SW 1271 (cell line): ENCODE measurements at places on chromosomes 4 and X.

GRCh38 chr4:79603681-79604080 is 195.7 kb upstream of the GK2 start:
- no peak for DNase-seq

DNA sequence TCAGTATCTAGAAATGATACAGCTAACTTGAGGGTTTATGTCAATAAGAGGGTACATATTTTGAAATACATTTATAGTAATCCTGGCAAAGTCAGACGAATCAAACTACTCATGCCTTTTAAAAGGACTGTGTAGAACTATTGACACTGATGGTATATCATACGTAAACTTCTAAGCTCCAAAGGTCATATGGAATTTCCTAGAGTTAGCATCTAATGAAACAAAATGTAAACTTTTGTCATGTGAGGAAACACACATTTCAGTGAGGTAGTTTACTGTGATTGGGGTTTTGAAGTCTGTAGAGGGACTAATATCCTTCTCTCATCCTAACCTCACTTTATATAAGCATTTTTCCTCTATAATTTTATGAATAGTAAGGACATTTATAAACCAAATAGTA is 138.4 kb downstream of the SCLT1 start:
- DNase-seq, result no peak

- DNase-seq, result no peak
These were observed 595.5 kb downstream of the RAPGEF2 start for GRCh38 chr4:159698336-159698735.

DNA sequence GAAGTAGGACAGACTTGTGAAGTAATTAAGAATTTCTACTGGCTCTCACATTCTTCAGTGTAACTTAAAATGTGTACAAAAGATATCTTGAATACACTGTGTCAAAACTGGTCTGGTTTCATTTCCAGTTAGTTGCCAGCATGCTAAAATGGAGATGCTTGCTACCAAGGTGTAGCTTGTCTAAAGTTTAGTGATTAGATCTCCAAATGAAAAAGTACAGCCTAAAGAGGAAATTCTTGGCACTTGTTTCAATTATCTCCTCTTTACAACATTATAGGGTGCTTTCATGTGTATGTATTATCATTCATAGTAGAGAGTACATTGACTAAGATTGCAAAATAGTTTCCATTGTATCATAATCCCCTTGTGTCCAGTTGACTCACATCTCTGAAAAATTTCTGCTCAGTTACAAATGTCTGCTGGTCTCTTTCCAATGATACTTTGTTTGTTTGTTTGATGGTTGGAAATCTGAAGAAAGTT is 97.3 kb upstream of the SPRY1 start:
- DNase-seq, result no peak

- no peak for DNase-seq
These were observed 608.1 kb upstream of the FAM241A start for GRCh38 chr4:111537165-111537564.

DNA sequence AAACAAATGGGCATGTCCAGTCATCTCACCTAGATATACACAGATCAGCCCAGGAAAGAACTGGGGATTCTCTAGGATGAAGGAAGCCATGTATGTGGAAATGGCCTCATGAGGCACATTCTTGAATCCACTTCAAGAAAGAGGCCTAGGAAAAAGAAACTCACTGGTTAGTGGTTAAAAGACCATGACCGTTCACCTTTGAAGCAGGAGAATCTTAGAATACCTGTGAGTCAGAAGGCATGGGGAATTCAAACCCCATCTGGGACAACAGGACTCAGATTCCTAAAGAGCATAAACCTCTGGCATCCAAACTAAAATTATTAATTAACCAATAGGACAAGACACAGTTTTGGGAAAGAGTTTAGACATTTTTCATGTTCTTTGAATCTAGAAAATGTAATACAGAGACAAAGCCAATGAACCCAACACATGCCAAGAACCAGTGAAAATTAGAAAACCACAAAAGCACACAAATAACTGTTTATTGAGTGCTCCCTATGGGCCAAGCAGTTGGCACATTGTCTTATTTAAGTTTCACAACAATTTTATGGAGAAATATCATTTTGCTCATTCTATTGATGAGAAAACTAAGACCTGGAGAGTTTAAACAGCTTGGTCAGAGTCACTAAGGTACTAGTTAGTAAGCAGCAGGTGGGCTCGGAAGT is 97.5 kb downstream of the NPNT start:
- DNase-seq, result no peak

DNA sequence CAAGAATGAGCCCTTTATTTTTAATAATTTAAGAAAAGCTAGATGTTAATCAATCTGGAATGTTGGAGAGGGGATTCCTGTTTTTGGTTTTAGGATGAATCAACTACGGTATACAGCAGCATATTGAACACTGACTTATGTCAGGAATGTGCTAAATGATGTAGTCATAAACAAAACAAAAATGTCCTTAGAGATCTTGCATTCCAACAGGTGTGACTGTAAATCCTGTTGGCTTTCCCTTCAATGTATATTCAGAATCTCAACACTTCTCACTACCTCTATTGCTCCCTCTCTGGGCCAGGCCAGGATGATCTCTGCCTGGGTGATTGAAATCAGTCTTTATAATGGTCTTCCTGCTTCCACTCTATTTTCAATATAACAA is 37.8 kb upstream of the BDH2 start:
- DNase-seq, result peak; percentile 47

DNA sequence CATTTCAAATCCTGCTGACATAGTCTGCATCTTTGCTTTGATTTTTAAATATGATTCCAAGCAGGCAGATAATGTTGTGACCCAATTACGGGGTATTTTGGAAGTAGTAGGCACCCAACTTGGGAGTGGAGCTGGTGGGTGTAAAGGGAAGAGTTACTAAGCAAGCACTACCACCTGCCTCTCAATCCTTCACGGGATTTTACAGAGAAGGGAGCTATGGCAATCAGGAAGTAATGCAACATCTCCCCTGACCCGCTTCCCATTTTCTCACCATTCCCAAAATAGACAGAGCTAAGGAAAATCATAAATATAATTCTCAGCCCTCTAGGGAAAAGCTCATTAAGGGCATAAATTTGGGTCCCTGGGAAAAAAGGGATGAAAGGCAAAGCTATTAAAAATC is 9.2 kb downstream of the APBB2 start:
- DNase-seq, result no peak

GRCh38 chrX:136666088-136666487 is 18.1 kb downstream of the CD40LG start:
- DNase-seq, result no peak

GRCh38 chrX:36431819-36432218 is 512.3 kb downstream of the CFAP47 start:
- no peak for DNase-seq

DNA sequence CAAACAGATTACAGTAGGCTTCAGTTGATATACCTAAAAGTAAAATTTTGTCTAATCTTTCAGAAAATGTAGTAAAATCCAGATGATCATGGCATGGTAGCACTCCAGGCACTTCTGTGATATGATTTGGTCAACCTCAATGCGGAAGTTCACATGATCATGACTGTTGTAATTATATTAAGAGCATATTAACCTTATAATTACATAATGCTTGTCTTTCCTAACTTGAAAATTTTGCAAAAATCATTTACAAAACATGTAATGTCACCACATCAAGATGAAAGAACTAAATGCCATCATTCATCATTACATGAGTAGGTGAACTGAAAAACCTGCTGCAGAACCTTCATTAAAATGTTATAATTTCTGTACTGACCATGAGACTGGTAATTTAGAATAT is 88.1 kb downstream of the MBNL3 start:
- DNase-seq, result no peak

GRCh38 chr4:4680758-4681157 is 138.9 kb upstream of the STX18 start:
- DNase-seq, result no peak

GRCh38 chr4:145564540-145564939 is 54.6 kb upstream of the MMAA start:
- no peak for DNase-seq
